ENCODE measurements at places on chromosomes 7 and 10.

GRCh38 chr7:33771422-33771821, 133.9 kb upstream of the BMPER start:
- no peak for DNase-seq

DNA sequence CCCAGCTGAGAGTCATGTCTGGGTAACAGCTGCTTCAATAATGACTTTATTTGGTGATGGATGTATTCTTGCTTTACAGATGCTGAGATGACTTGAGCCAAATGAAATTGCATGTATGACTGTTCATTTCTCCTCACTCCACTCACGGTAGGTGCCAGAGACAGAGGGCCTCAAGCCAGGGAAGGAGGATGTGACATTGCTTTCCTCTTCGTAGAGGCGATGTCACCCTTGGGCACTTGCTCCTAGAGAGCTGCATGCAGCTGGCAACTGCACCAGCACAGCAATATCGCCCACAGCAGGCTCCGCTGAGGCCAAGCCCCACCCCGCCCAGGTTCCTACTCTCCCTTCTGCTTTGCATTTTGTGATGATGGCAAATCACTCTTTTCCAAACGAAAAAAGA, 116.6 kb upstream of the AOAH start:
- no peak for DNase-seq

GRCh38 chr7:142884286-142884640, 1.3 kb downstream of the TRPV6 start:
- DNase-seq = no peak

- DNase-seq = no peak
Observed at GRCh38 chr10:93995598-93996271, 2.0 kb downstream of the PLCE1 start.

GRCh38 chr7:70636169-70636568, 495.8 kb upstream of the GALNT17 start:
- no peak for DNase-seq

DNA sequence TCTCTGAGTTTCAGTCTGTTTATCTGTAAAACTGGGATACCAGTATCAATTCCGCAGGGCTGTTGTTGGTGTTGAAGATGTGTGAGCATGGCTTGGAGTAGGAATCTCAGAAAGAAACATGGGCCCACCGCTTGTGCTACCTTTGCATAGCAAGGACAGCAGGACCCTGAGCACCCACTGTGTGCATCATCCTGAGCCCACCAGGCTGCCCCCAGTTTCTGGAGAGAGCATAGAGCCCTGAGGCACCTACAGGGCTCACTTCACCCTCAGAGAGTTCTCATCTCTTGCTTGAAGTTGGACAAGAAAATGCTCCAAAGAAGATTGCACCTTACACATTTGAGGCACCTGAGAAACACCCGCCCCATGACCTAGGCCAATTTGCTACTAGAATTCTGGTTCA, 12.9 kb downstream of the PRLHR start:
- DNase-seq = no peak

- DNase-seq = no peak
Observed at GRCh38 chr10:106347547-106347946, 817.0 kb downstream of the SORCS1 start.

DNA sequence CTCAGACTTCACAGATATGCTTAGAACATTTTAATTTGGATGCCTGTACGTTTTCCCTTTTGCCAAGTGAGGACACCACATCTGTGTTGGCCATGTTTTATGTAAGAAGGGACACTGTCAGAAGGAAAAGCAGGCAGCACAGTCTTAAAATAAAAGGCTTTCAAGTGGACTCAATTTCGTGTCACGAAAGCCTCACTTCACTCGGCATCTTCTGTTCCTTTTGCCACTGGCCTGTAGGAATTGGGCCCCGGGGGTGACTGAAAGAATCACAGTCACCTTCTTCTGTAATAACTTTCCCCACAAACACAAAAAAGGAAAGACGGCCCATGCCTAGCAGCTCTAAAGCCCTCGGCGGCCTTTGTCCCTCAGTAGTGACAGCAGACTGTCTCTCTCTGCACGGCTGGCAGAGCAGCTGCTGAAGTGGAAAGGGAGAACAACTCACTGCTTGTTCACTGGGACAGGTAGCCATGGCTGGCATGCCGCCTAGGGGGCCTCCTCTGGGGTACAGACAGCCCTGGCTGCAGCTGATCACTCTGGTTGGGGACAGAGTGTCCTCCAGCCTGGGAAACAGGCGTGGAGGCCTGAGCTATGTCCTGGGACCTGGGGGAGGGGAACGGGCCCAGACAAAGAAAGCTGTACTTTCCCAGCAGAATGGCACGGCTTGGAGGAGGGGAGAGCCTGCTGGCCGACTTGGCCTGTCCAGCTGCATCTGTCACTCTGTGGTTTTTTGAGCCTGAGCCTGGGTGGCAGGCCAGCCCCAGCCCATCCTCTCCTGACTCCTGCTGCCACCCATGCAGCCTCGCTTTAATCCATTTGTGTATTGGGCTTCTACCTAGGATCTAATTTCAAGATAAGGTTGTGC, 4.4 kb downstream of the RASSF4 start:
- DNase-seq = no peak

DNA sequence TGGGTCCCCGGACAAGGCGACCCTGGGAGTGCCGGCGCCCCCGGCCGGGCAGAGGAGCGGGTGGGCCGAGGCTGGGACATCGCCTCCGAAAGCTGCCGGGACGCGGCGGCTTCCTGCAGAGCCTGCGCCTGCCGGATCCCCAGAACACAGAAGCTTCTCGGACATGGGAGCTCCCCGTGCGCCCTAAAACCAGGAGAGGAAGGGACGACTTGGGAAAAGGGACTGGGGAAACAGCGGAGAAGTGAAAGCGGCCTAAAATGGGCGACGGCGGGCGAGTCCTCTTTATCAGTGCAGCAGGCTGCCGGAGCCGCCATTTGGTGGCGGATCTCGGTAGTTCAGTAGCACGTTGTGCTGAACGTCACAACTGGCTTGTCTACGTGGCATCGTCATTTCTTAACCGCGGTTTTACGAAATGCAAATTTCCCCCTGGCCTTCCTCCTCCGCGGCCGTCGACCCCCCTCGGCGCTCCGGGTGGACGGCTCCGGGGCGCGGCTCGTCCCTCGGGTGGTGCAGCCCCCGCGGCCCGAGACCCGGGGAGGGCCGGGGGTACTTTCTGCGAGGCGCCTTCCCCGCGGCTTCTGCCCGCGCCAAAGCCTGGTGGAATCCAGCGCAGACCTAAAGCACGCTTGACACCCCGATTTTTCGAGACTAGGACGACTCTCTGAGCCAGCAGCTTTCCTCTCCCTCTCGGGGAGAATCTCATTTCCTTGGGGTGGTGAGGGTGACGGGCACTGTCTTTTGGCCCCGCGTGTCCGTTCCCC, 9.9 kb upstream of the SPAG6 start:
- no peak for DNase-seq

DNA sequence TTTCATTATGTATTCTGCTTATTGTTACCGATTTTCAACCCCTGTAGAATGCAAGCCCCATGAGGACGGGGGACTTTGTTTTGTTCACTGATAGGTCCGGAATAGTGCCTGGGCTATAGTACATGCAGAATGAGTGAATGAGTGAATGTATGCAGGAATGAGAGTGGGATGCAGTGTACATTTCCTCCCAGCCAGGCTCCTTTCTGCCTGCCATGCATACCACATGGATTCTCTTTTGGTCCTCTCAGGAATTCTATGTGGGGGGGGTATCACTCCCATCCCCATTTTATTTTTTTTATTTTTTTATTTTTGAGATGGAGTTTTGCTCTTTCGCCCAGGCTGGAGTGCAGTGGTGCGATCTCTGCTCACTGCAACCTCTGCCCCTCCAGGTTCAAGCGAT, 16.7 kb downstream of the TRIM56 start:
- no peak for DNase-seq

- DNase-seq = no peak
Observed at GRCh38 chr7:111089822-111090426, 1.0 kb upstream of the LRRN3 start.

GRCh38 chr7:137934941-137935883, 66.7 kb downstream of the CREB3L2 start:
- DNase-seq = no peak

DNA sequence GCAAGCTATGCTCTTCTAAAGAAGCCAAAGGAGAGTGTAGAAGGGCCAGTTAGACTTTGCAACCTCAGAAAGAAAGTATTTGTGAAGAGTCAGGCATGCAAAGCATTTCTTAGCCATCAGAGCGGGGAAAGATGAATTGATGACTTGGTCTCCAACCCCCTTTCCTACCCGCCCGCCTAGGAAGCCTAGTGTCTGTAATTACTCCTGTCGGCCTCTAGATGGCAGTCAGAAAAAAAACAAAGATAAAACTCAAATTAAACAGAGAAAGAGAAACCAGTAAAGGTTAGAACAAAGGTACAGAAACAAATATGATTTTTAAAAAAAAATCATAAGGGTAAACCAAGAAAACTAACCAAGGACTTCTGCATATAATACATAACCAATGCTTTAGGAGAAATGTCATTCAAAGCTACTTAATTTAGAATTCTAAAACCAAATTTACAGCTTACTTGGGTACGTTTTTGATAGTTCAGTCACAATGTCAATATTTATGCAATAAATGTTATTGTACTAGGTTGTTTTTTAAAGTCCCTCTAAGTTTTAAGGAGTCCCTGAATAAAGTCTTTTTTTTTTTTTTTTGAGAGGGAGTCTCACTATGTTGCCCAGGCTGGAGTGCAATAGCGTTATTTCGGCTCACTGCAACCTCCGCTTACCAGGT, 97.6 kb downstream of the LYZL1 start:
- DNase-seq = no peak

- no peak for DNase-seq
Observed at GRCh38 chr10:47139121-47139520, 160.9 kb upstream of the GDF10 start.

- DNase-seq = no peak
Observed at GRCh38 chr7:151016942-151017341, 7.4 kb downstream of the ATG9B start.

GRCh38 chr7:147909431-147910148, 681.0 kb upstream of the C7orf33 start:
- DNase-seq = no peak

DNA sequence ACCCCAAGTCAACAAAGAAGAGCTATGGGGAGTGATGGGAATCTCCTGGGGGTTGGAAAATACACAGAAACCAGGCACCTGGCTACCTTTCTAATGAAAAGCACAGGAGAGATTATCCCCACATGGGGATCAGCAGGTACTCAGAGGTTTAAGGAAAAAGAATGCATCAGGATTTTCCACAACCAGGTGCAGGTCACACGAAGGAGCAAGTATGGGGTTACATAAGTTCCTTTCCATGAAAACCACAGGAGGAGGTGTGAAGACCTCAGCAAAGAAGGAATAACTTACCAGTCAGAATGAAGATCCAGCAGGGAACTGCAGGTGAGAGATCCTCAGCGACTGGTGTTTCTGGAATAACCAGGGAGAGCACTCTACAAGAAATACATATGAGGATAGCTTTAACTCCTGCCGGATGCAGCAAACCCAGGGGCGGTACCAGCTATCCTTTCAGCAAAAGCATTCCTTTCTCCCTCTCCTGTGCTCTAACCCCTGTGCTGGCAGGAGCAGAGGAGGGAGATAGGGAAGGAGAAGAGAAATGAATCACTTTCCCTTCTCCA, 116.7 kb upstream of the TMEM106B start:
- no peak for DNase-seq

DNA sequence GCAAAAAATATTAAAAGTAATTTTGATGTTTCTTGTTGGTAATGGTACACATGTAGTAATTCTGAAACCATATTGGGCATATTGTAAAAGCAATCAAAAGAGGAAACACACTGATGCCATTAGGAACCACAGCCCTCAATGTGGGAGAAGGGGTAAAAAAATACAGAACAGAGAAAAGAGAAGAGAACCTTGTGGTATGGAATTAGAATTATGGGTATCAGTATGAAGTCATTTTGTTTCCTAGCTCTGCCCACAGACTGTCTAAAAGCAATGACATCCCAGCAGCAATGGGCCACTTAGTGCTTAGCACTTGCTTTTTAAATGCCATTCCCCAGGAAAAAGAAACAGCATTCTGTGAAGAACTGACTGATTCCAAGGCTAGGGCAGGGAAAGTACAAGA, 61.5 kb downstream of the CPVL start:
- DNase-seq = no peak

DNA sequence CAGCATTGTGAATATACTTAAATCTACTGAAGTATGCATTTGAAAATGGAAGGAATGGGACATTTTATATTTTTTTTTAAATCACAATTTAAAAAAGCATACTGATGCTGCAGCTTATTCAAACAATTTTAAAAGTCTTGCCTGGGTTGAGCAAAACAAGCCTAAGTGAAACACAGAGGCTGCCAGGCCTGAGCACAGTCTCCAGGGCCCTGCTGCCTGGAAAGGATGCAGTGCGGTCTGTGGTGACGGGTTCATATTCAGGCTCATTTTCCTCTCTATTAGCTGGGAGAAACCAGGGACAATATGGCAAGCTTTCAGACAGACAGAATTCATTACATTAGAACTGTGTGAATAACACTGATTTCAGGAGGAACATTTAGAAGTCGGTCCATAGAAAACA, 251.9 kb downstream of the COBL start:
- no peak for DNase-seq

GRCh38 chr10:46318799-46319198, 32.0 kb downstream of the ANTXRL start:
- DNase-seq = no peak

- no peak for DNase-seq
Observed at GRCh38 chr10:93865794-93866425, 27.9 kb upstream of the SLC35G1 start.

DNA sequence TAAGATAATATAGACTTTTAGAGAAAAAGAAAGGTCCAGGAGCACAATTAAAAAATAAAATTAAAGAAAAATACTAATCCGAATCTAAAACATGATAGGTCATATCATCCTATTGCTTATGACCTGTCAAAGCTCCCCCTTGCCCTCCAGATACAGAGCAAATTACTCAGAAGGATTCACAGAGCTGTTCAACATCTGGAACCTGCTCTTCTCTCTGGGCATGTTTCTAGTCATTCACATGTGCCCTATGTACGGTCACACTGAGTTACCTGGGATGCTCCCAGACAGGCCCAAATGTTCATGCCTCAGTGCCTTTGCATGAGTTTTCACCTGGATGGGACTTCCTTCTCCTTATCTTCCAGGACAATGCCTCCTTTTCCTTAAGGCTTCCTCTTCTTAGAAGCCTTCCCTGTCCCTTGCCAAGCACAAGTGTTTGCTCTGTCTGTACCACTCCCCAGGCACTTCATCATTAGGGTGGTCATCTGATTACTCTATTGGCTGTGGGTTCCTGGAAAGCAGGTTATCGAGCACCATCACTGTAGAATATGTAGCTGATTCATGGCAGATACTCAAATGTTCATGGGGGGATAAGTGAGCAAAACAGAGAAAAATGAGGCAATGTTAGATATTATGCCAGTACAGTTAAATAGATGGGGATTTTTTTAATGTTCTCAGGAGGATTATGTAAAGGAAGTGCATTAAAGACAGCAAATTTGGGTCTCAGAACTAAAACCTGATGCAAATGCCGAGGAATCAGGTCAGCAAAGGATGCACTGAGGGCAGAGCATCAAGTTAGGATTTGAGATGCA, 12.0 kb upstream of the AOAH start:
- no peak for DNase-seq

DNA sequence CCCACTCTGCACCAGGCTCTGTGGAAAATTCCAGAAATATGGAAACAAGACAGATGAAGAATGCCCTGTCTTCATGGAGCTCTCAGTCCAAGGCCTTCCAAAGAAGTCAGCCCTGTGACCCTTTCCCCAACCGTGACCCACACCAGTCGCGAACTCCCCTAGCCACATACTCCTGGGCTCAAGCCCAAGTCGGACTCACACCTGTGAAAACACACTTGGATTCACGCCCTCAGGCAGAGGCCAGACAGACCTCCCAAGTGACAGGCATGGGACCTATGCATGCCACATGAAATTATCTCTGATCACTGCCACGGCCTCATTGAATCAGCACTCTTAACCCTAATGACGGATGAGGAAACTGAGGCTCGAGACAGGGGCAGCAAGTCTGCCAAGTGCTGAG, 42.5 kb downstream of the ZCCHC24 start:
- no peak for DNase-seq
